ENCODE measurements at places on chromosomes 7 and 10.

DNA sequence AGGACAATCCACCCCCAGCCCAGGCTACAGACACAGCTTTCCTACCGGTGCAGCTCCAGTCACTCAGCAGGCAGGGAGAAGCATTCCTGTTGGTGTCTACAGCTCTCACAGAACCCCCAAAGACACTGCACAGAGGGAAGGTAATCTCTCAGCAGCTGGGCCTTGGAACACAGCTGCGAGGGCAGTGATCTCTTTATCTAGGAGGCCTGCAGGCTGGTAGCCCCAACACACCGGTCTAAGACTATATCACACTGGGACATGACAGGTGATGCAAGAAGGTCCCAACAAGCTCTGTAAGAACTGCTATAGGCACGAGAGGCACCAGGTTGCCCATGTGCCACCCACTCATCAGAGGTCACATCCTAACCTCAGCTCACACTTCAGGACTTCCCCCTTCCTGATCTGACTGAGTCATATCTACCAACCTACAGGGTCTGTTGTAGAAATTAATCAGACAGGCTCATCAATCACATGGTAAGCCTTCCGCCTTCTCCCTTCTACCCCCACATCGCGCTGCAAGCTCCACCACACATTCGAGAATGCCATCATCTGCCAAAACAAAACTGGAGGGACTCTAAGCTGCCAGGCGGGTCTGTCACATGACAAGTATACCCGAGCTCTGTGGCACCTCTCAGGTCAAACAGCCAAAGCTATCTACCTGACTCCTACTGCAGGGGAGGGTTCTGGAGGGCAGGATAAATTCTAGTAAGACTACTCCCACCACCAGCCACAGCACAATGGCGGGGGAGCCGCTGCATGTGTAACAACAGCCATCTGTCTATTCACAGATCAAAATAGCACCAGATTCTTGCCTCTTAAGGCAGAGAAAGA lies 26.1 kb downstream of the FAM53B start:
- DNase-seq, result no peak

- DNase-seq, result no peak
These were observed 39.0 kb downstream of the TNRC18 start for GRCh38 chr7:5384618-5385017.

DNA sequence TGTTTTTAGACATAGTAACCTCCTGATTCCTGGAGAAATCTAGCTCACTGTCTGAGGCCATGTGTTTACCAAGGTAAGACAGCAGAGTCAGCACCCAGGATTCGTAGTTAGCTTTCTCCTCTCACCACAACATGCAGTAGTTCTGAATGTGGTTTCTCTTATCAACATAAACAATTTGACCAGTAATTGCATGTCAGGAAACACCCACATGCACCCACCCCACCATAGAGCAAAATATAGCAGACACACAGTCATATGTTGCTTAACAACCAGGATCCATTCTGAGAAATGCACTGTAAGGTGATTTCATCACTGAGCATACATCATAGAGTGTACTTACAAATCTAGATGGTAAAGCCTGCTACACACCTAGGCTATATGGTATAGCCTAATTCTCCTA lies 1004.0 kb downstream of the ANKRD7 start:
- no peak for DNase-seq

DNA sequence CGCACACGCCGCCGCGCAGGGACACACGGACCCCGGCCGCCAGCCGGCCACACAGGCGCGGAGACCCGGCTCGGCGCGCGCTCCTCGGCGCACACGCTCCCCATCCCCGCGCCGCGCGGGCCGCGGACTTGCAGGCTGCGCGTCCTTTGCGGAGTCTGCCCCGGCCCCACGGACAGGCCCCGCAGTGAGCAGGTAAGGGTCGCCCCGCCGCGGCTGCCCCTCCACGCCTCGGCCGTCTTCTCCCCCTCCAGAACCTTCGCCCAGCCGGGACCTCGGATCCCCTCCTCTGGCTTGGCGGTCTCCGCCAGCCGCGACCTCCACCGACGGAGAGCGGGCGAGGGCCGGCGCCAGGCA lies 356 bp downstream of the ADCYAP1R1 start:
- no peak for DNase-seq

DNA sequence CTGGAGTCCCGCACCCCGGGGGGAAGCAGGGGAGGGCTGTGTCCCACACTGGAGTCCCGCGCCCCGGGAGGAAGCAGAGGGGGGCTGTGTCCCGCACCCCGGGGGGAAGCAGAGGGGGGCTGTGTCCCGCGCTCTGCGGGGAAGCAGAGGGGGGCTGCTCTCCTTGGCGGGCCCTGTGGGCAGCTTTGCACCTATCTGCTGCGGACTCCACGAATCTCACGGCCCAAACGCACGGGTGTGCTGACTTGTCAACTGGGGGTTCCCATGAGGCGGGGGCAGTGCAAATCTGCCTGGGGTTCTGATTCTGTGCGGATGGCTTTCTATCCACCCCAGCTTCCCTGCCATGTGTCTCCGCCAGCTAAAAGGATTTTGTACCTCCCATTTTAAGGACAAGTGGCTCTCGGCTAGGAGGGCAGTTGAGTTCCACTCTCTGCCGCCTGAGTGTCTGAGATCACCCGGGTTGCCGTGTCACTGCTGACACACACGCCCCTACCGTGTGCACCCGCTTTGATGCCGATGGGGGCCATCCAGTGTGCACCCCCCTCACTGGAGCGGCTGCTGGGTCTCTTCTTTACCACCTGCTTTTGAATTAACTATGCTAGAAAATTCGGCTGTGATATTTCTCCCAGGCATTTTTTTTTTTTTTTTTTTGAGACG lies 20.5 kb downstream of the GPER1 start:
- DNase-seq, result no peak

Measured in midbrain (tissue), 1 donor.